ENCODE measurements at places on chromosomes 5 and 9.

GRCh38 chr5:147568710-147569406 is 59.0 kb upstream of the DPYSL3 start:
- no peak for DNase-seq

- no peak for DNase-seq
These were observed 585.0 kb downstream of the KIF4B start for GRCh38 chr5:155598552-155598951.

GRCh38 chr5:159135896-159136531 is 36.3 kb upstream of the EBF1 start:
- no peak for DNase-seq

- DNase-seq = no peak
These were observed 17.5 kb downstream of the SPRY4 start for GRCh38 chr5:142307146-142307890.
